GM23338 (cell line): ENCODE measurements at places on chromosomes 13 and 19. TPM values are rescaled to one million over a fixed set of nuclear protein-coding genes. Genes with fewer than 3 reads are reported as not detected.

GRCh38 chr19:10730932-10731331 lies 13.1 kb downstream of the DNM2 start:
- H3K4me1 ChIP-seq: no peaks in the 10 kb centered on the region
- H3K27me3 ChIP-seq: no peaks in the 10 kb centered on the region
- H3K27ac ChIP-seq: no peak overlapping the region
- no peak for DNase-seq
- no peaks in the 10 kb centered on the region for H3K36me3 ChIP-seq

- peak within 1 kb of the TSS; percentile 55 for H3K4me3 ChIP-seq
- no peak within 1 kb of the TSS for H3K27ac ChIP-seq
- DNase-seq: peak; percentile 81
These were observed at the start of gene NCCRP1 for GRCh38 chr19:39196860-39197562. Gene NCCRP1 (plus strand): TSS chr19:39196964. CDS start chr19:39196983, 19 bp downstream.

- no peaks in the 10 kb centered on the region for H3K36me3 ChIP-seq
- peaks cover 7% of the 10 kb centered on the region for H3K4me1 ChIP-seq
- H3K27me3 ChIP-seq: peaks cover 39% of the 10 kb centered on the region
- peak overlapping the region; percentile 84 for H3K4me3 ChIP-seq
- H3K27ac ChIP-seq: no peak overlapping the region
These were observed 960 bp downstream of the PPFIA3 start for GRCh38 chr19:49120325-49120683.

- peaks cover 31% of the 10 kb centered on the region for H3K4me1 ChIP-seq
- no peak overlapping the region for H3K4me3 ChIP-seq
- H3K36me3 ChIP-seq: peaks cover 16% of the 10 kb centered on the region; the same call in 1 of the 2 replicates
- H3K27ac ChIP-seq: no peak overlapping the region
These were observed 128.8 kb downstream of the STK24 start for GRCh38 chr13:98447881-98448641.

The ADM5 gene
- total RNA-seq: 3.1 and 5.7 TPM in 2 replicates

The ZNF99 gene
- 0.03 TPM in 1 of 2 replicates, not detected in the other for total RNA-seq
